ENCODE measurements at places on chromosomes 11 and 22.
A peak's percentile ranks its signal among the peaks of the same experiment; 100 is the strongest.

DNA sequence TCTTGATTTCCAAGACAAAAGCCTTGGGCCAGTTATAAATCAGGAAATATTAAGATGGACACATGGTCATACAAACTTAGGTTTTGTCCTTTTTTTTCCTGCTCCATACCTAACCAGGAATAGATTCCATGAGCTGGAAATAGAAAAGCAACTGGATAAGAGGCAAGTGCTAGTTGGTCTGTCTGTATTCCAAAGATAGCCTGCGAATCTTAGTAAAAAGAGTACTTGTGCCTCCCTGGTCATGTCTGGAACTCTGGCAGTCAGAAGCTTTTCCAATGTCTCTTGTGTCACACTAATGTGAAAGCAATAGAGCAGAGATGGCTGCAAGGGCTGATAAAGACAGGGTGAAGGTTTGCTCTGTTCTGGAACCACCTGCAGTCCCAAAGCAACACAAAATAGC lies 590.2 kb upstream of the ANO5 start:
- no peak for DNase-seq

DNA sequence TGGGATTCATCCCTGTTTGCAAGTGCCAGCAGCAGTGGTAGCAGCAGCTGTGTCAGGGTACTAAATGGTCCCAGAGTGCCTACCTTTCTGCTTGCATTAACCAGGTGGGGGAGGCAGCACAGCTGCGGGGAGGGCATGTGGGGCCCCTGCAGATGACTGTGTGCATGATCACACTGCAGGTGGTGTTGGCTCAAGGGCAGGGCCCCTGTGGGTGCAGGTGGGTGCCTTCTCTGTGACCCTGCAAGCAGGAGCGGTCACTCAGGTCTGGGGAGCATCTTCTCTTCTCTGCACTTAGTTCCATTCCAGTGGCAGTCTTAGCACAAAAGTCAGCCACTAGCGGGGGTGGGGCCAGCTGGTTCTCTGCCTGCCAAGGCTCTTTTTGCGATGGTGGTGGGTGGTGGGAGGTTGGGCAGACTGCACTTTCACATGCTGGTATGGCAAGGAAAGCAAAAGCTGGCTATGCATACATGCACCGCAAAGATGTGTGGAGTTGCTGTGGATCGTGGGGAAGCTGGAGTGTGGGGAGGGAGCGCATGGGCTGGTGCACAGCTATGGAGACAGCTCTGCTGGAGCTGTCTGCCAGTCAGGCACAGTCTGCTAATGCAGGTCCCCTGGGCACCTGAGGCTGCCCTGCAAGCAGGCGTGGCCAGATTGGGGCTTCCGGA lies 157.1 kb downstream of the DYNC2H1 start:
- DNase-seq = no peak

DNA sequence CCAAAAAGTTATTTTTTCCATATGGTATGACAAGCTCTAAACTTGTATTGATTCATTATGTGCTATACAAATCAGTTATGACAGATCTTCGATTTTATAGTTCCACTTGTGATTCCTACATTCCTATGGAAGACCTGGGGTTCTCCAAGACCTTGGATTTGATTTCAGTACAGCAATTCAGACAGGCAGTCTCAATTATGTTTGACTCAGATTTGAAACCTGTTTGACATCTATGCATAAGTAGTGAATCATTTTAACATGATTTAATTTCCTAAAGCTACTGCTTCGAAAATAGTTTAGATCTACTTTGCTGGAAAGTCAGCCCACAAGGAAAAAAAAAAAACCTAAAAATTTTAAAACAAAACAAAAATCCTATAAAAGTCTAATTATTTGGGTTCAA lies 820.4 kb downstream of the LUZP2 start:
- no peak for DNase-seq

DNA sequence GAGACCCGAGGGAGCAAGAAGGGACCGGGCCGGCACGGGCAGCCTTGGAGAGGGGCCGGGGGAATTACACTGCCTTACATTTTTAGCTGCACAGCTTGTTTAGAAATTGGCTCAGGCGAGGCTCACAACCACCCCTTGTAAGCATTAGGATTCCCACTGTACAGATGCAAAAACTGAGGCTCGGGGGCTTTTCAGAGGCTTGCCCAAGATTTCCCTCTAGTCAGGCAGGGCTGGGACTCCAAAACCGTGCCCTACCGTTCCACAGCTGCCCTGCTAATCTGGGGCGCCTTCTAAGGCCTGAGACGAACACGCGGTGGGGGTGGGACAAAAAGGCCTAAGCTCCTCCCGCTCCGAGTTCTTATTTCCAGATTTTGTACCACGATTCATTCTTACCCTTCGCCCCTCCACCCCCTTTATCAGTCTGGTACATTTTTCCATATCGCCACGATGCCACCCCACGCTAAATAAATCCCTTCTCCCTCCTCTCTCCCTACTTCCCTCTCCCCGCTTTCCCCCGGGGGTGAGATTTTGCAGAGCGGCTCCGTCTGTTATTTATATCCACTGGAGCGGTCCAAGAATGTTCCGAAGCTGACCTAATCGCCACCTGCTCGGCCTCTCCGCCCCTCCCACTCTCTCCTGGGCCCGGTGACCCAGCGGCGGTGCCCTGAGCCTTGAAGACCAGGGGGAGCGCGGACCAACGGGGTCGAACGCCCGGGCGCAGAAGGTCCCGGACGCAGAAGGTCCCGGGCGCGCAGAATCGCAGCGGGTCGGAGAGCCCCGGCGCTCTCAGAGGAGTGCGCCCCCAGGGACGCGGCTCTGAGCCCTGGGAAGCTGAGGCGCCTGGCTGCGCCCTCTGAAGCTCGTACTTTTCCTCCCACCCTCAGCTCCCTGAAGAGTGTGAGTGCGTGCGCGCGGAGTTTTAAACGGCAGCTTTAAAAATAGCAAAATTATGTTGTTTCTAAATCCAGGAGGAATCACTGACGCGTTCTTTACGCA lies 764 bp upstream of the PACSIN3 start:
- DNase-seq = peak; percentile 78

- peak; percentile 98 for DNase-seq
Measured at GRCh38 chr22:19959043-19959586, 17.5 kb upstream of the TXNRD2 start.

GRCh38 chr22:32237906-32238305 lies 17.2 kb downstream of the SLC5A4 start:
- peak; percentile 1 for DNase-seq

DNA sequence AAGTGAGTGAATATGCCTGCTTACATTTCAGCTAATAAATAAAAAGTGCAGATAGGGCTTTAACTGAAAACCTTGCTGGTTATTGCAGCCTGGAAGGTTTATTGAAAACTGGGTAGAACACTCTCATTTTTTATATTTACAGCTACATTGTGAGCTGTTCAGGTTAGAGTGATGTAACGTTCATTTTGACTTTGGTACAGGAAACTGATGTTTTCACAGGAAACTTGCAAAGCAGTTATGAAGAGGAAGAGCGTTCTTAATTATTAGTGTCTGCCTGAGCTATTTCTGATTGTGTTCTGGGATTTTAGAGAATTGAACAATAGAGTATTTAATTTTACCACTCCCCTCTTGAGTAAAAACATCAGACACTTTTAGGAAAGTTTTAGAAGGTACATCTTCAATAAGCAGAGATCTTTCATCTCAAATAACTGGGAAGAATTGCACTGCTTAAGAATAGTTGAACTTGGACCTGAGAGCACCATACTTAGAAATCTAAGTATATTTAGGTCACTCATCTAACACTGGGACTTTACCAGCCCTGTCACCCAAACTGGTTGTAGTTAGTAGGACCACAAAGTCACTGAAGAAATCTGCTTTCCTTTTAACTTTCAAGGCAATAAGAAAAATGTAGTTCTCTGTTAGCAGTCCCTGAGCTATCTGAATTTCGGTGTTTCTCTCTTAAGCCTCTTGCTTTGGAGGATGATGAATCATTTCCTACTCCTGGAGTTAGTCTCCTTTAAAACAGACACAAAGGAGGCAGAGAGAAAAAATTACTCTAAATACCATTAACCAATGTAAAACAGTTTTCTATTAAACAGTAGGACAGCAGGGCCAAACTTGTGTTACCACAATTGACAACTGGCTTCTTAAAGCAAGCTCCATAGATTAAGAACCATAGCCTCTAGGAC lies 128.6 kb upstream of the DDI1 start:
- DNase-seq = no peak

GRCh38 chr22:43148581-43148980 lies 2.8 kb upstream of the TSPO start:
- DNase-seq = no peak

- DNase-seq = peak; percentile 55
Measured at GRCh38 chr11:61545341-61545740, 35.5 kb downstream of the SYT7 start.

GRCh38 chr11:93484716-93485115 lies 58.5 kb downstream of the SMCO4 start:
- DNase-seq = no peak

- no peak for DNase-seq
Measured at GRCh38 chr11:13465909-13466371, 2.9 kb upstream of the BTBD10 start.

- DNase-seq = no peak
Measured at GRCh38 chr11:91857179-91857578, 367.4 kb upstream of the FAT3 start.

- no peak for DNase-seq
Measured at GRCh38 chr11:76325185-76325584, 55.7 kb downstream of the THAP12 start.

GRCh38 chr22:46672731-46673130 lies 52.5 kb downstream of the GRAMD4 start:
- no peak for DNase-seq

GRCh38 chr11:96367342-96367741 lies 22.4 kb downstream of the CCDC82 start:
- no peak for DNase-seq

DNA sequence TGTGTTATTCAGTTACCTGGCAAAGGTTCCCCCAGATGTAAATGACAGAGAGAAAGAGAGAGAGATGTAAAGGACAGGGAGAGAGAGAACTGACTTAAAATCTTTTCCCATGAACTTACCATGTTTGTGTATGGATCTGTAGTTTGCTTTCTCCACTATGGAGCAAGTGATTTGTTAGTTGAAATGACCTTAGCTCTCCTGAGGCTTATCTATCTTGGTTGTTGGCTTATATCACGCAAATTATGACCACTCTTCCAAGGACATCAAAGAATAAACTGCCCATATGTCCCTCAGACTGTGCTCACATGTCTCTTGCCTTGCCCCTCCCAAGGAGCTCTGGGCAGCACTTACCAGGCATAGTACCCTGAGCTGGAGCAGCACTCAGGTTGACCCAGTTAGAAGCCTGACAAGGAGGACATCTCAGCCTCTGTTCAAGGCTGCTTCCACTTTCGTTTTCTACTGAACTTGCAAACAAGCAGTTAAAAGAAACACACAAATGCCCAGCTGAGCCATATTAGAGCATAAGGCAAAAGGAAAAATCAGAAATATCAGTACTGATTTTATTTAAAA lies 95.3 kb upstream of the RCN1 start:
- DNase-seq = no peak

GRCh38 chr11:70669871-70670675 lies 271.7 kb downstream of the CTTN start:
- no peak for DNase-seq

GRCh38 chr11:8997451-8997850 lies 6.3 kb downstream of the NRIP3 start:
- no peak for DNase-seq

- DNase-seq = no peak
Measured at GRCh38 chr11:41897991-41898390, 438.5 kb upstream of the LRRC4C start.

DNA sequence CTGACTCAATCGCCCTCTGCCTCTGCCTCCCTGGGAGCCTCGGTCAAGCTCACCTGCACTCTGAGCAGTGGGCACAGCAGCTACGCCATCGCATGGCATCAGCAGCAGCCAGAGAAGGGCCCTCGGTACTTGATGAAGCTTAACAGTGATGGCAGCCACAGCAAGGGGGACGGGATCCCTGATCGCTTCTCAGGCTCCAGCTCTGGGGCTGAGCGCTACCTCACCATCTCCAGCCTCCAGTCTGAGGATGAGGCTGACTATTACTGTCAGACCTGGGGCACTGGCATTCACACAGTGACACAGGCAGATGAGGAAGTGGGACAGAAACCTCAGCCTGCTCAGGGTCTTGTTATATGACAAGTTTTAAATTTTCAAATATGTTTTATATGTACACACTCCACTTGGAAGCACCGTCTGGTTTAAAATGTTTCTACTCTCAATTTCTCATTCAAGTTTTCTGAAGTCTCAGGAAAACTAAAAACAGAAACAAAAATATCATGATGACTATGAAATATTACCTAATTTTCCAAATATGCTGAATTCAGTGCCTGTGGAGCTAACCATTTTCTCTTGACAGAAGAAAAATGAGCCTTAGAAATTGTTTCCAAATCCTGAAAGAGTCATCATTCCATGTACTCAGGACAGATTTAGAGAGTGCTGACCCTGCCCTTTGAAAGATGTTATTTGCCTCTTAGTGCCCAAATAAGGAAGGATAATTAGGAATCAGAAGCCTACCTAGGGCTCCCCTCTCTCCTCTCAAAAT lies 48.8 kb upstream of the TOP3B start:
- no peak for DNase-seq

DNA sequence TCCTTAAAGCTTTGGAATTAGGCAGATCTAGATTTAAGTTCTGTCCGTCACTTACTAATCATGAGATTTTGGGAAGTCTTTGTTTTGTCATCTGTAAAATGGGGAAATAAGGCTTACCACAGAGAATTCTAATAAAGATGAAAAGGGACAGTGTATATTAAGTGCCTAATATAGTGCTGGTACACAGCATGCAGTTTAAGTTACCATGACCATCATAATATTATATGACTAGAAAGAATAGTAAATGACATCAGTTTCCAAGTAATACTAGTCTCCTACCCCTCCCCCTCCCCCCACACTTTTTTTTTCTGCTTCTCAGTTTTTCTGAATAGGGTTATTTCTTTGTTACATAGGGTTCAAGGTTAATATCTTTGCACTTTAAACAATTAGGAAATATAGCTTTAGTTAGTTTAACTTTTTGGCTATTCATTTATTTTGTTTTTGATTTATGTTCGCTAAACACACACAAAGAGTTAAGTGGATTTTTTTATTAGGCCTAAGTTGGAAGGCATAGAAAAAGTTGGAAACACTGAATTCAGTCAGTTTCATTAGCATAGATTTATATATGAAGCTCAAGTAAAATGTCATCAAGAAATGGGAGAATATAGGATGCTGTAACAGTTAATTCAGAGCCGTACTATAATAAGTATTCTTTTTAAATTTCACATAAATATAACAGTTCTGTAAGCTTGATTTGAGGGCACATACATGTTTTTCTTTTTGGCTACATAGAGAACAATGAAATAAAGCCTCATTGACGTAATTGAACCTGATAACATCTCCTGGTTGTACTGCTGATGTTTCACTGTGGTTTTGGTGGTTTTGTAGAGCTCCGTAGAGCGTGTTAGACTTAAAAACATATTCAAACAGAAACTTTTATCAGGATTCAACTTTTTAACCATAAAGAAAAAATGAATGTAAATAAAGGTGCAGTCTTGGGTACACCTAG lies 121.2 kb downstream of the PDE3B start:
- DNase-seq = no peak

DNA sequence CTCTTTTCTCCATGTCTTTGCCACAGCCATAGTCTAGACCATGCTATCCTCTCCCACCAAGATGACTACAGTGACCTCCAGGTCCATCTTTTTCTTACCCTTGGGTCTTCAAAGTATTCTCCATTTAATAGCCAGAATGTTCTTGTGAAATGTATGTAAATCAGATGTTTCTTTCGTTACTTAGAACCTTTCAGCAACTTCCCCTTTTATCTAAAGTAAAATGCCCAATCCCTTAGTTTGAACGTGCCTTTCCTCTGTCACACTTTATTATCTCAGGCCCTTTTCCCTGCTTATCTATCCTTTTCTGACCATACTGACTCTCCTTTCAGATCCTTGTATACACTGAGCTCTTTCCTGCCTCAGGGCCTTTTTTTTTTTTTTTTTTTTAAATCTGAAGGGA lies 17.9 kb downstream of the RBM4B start:
- no peak for DNase-seq

- peak; percentile 75 for DNase-seq
Measured at GRCh38 chr11:67640021-67640757, 626 bp upstream of the TBX10 start.

Measured in mesendoderm (in vitro differentiated cells).